ENCODE measurements at places on chromosomes 11 and 22.

DNA sequence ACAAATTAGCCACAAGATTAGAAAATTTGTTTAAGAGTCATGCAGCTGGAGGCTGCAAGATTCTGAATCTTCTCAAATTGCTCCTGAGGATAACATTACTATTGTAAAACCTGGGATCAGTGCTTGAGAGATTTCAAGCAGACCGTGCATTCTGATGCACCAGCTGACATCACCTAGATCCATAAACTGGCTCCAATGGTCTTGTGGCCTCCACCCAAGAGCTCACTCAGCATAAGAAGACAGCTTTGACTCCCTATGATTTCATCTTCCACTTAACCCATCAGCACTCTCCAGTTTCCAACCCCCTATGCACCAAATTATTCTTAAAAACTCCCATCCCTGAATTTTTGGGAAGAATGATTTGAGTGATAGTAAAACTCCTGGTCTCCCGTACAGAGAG is 1007.9 kb upstream of the TENM4 start:
- no peak for DNase-seq

GRCh38 chr11:12125609-12126149 is 15.3 kb downstream of the MICAL2 start:
- DNase-seq = no peak

DNA sequence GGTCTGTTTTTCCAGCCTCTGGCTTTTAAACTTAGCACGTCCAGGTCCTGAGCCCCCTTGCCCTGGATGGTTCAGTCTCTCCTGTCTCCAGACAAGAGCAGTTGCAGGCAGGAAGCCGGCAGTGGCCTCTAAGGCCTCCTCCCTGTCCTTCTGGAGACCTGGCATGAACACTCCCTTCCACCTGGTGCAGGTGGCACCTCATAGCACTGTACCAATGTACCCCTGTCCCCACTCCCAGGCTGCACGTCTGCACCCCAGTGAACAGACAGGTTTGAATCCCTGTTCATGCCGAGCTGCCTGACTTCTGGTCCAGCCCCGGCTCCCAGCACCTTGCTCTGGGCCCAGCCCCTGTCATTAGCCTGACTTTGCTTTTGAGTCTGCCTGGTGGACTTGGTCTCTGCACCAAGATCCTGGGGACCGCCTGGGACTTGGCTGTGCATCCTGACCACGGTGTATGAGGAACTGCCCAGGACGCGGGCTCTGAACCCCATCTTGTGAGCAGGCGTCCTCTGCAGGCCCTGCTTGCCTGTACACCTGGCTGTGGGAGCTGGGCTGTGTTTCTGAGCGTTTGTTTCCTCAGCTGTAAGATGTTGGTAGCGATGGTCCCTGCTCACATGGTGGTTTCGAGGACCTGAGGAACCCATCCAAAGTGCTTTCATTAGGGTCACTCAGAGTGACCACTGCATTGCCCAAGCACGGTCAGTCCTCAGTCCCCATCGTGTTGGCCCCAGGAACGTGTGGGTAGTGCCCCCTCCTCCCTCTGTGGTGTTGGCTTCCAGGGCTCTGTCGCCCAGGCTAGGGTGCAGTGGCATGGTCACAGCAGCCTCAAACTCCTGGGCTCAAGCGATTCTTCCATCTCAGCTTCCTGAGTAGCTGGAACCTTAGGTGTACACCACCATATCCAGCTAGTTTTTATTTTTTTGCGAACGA is 75.0 kb upstream of the SHANK2 start:
- no peak for DNase-seq

DNA sequence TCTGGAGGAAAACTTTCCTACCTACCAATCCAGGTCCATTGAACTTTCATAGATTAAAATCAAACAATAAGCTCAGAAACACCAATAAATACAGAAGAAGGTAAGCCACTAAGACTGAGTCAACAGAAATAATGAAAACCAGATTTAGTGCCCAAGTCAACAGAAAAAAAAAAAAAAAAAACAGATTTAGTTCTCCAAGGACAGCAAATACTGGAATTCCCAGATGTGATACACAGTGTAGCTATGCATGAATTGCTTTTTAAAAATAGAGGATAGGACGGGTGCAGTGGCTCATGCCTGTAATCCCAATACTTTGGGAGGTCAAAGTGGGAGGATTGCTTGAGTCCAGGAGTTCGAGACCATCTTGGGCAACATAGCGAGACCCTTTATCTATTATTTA is 15.7 kb downstream of the DMC1 start:
- no peak for DNase-seq

- no peak for DNase-seq
These were observed 1.8 kb downstream of the PPP1R14B start for GRCh38 chr11:64244966-64245365.

All from stimulated activated CD8-positive, alpha-beta memory T cell treated with anti-CD3 and anti-CD28 coated beads, Interleukin-2, amount 100 ng/mL, for 1 hour (primary cell).